Upper lobe of right lung (tissue), 1 donor: ENCODE measurements at places on chromosomes 5 and 9. TPM values are rescaled to one million over a fixed set of nuclear protein-coding genes. Genes with fewer than 3 reads are reported as not detected.

Gene RANBP17
- 17.8 TPM for total RNA-seq

Gene GABRB2
- 1.6 TPM for total RNA-seq

Gene FREM1
- 7.0 TPM for total RNA-seq

Gene LCN10
- 11.2 TPM for total RNA-seq

Gene EEIG1
- total RNA-seq = 44.7 TPM

Gene POLR3G
- 0.93 TPM for total RNA-seq

Gene OTP
- total RNA-seq = not detected

Gene ZDHHC11
- total RNA-seq = 12.6 TPM

Gene PHF2
- 37.0 TPM for total RNA-seq

DNA sequence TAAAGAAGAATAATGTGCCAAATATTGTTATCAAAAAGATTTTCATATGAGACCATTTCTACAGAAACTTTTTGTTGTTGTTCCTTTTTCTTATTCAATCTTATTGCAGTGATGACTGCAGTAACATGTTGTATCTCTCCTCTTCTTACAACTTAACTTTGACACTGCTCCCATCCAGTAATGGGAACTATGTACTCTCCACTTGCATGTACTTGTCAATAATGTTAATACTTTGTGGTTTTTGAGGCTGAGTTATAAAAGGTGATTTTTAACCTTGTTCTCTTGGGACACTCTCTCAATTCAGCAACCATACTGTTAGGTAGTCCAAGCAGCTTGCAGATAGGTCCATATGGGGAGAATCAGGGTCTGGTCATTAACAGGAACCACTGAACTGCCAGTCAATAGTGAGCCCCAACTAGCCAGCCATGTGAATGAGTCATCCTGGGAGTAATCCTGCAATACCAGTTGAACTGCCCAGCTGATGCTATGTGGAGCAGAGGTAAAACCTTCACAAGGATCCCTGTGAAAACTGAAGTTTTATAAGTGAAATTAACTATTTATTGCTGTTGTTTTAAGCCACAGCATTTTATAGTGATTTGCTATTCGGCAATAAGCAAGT is 199.6 kb upstream of the DAB2 start:
- DNase-seq = no peak

GRCh38 chr9:126055381-126055985 is 271.1 kb upstream of the MVB12B start:
- DNase-seq = peak; percentile 46

DNA sequence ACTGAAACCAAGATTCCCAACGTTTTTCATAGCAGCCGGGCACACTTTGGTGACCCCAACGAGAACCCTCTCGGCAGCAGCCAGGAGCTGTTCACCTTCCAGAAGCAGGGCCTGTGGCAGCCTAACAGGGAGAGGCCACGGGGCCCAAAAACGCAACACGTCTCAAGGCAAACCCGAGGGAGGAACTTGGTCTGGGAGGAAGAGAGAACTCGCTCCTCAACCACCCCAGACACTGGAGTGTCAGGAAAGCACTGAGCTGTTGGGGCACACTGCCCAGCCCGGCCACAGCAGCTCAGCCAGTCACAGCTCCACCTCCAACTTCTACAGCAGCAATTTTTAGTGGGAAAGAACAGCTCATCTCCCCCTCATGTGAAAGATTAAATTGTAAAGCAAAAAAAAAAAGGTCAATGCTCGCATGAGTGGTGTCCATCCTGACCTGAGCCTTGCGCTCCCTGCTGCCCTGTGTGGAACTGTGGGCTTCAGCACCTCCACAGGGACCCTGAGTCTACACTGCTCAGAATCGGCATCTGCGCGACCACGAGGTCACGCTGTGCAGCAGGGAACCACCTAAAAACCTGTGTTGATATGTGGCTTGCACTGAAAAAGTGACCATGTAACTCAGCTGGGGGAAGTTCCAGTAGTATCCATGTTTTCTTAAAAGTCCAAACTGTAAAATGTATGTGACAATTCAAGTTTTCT is 55.0 kb downstream of the IPPK start:
- no peak for DNase-seq

- no peak for DNase-seq
Observed at GRCh38 chr5:123358751-123359150, 64.5 kb downstream of the CEP120 start.

DNA sequence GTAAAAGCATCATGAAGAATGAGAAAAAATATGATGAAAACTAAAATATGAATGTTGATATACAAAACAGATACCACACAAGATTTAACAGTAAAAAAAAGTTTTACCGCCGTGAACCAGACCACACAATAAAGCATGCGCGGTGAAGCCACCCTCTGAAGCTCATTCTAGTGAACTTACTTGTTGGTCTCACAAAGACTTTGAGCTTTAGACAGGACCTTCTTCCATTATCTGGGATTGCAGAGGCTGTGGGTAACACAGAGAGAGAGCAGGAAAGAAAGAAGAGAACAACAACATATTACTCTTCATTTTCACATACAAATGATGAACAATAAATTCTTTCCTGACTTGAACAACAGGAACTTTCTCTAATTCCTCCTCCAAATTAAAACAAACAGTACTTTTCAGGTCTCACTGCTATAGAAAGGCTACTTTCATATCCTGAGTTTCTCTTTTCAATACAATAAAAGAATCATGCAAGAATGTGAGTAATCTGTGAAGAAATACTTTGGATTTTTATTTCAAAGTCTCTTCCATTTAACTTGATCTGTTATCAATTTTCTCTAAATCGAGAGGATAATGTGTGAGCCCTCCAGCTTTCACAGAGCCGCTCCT is 283.1 kb downstream of the EFNA5 start:
- DNase-seq = no peak

DNA sequence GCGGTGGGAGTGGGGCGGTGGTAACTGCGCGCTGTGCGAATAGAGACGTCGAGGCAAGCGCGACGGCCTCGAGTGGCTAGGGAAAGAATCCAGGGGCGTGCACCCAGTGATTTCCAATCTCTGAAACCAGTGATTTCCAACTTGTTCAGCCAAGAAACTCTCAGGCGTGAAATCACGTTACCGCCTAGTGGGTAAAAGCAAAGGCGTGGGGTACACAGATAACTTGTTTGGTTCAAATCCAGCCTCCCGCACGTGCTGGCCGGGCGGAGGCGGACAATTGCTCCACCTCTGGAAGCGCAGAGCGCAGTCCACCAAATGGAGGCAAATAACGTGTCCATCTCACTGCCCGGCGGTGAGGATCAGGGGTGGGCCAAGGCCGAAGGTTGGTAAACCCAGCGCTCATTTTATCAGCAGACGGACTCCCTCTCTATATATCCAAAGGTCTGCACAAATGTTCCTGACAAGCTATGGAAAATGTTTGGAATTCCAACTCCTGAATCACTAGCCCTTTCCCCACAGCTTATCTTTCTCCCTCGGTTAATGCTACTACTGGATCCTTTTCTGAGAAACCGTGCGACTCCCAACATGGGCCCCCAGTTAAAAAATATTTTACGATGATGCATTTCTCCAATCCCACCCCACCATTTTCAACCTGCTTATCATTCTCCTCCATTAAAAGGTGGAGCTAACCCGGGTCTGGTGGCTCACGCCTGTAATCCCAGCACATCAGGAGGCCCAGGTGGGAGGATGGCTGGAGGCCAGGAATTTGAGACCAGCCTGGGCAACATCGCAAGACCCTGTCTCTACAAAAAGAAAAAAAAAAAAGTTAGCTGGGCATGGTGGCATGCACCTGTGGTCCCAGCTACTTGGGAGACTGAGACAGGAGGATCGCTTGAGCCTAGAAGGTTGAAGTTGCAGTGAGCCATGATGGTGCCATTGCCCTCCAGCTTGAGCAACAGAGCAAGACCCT is 950 bp upstream of the FNBP1 start:
- no peak for DNase-seq

DNA sequence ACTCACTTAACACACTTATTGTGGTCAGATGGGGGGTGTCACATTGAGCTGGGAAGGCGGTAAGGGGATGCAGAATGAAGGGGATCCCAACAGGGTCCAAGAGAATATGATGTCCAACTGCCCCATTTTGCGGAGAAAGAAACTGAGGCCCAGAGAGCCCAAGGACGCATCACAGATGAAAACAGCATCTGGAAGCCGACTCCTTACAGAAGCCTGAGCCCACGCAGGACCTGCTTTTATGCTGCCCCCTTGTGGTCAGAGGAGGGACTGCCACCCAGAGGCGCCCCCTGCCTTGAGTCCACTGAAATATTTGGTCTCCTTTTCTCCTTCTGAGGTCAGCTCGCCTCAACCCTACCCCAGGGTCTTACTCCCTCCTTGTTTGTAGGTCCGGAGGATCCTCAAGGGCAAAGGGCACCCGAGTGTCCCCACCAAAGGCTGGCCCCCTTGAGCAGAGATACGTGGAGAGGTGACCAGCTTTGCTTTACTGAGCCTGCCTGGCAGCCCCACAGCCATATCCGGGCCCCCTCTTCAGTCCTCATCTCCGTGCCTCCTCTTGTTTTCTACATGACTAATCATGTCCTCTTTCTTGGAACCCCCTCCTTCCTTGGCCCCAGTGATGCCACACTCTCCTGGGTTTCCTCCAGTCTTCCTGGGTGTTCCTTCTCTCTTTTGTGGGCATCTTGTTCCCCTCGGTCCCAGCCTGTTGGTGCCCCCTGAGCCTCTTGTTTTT is 30.0 kb upstream of the TTLL11 start:
- DNase-seq = peak; percentile 78

- DNase-seq = no peak
Observed at GRCh38 chr5:142800776-142801494, 30.8 kb downstream of the ARHGAP26 start.

DNA sequence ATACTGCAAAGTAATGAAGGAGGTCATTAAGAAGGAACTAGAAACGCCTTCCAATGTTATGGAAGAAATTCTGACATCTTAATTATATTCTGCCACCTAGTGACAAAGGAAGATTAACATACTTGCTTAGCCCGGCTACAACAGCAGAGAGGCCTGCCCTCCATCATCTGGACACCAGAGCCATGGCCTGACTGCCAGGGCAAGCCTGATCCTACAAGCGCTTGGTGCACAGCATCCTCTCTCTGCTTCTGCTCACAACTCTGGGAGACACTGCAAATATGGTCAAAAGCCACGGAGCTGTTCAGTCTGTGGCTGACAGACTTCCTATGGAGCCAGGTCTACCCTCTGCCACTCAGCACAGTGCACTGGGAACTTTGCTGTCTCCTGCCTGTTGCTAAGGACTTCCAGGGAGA is 87.3 kb upstream of the SLC44A1 start:
- peak; percentile 71 for DNase-seq

DNA sequence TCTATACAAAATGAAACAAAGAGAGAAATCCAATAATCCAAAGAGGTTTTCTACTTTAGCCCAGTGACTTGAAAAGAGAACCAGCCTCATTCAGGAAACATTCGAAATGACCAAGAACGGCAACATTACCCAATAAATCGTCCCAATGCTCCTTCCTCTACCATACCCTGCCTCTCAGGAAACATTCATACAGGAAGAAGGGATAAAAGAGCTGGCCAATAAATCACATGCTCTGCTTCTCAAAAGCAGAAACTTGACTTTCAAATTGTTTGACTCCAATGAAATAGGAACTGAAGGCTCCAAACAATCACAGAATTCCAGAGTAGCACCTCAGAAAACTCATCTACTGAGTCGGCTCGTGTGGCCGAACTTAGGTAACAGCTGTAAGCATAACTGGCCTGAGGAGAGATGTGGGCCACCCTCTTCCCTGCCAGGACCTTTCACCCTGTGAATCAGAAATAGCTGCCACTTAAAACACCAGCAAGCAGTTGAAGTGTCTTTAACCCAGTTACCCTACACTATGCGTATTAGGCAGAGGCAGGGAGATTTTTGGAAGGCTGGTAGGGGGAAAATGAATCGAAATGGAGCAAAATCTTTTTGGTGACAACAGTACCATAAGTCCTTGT is 14.6 kb downstream of the ARL15 start:
- DNase-seq = no peak

DNA sequence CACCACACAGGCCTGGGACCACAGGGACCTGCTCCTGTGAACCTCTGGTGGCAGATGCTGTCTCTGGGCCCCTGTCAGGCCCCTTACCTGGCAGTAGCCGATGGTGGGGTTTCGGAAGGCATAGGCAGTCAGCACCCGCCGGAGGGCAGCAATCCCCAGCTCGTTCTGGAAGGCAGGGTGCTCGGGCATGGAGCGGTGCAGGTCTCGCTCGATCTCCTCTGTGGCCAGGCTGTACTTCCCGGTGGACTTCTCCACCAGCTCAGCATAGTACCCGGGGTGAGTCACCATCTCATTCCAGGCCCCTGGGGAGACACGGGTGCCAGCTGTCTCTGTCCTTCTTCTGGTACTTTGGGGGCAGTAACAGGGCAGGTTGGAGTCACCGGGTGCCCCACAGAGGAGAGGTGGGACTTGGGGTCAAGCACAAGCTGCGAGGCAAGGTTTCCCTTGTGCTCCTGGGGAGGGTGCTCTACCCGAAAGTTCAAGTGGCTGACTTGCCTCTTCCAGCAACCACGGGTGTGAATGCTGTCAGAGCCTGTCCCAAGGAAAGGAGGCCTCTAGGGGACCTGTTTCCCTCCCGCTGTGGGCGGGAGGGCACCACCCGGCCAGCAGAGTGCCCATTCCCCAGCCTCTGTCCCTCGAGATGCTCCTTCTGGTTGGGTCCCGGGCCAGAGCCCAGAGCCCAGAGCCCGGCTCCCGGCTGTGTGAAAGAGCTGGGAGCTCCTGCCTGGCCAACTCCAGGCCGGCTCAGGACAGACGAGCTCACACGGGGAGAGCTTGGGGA is 19.8 kb upstream of the MRNIP start:
- no peak for DNase-seq

- no peak for DNase-seq
Observed at GRCh38 chr9:7333719-7334118, 465.9 kb downstream of the DMAC1 start.
